ENCODE measurements at places on chromosomes 5 and 9.

DNA sequence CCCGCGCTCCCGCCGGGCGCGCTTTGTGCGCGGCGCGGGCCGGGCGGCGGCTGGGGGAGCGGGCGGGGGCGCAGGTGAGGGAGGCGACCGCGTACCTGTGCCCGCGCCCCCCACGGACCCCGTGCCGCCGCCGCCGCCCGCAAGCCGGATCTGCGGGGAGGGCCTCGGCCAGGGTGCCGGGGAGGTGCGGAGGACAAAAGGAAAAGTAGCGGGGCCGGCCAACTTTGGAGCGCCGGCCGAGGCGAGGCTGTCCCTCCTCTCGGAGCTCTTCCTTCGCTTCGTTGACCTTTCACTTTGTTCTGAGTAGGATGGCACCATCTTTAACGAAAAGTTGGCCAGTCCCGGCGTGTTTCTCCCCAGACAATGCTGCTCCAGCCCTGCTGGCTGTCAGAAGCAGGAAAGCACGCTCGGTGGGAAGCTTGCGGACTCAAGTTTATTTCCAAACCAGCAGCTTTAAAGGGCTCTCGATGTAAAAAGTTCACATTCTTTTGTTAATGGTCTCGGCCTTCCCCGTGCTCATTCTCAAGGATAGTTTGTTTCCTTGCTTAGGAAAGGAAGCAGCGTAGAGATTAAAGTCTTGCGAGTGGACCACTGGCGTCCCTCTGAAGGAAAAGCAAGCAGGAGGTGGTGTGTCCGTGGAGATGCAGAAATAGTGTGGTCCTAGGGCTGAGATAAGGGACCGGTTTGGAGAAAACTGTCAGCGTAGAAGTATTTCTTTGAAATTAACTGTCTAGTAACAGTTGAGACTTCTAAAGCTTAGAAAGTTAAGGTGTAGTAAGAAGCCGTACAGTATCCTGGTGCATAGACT is 639 bp downstream of the EHMT1 start:
- DNase-seq: no peak

DNA sequence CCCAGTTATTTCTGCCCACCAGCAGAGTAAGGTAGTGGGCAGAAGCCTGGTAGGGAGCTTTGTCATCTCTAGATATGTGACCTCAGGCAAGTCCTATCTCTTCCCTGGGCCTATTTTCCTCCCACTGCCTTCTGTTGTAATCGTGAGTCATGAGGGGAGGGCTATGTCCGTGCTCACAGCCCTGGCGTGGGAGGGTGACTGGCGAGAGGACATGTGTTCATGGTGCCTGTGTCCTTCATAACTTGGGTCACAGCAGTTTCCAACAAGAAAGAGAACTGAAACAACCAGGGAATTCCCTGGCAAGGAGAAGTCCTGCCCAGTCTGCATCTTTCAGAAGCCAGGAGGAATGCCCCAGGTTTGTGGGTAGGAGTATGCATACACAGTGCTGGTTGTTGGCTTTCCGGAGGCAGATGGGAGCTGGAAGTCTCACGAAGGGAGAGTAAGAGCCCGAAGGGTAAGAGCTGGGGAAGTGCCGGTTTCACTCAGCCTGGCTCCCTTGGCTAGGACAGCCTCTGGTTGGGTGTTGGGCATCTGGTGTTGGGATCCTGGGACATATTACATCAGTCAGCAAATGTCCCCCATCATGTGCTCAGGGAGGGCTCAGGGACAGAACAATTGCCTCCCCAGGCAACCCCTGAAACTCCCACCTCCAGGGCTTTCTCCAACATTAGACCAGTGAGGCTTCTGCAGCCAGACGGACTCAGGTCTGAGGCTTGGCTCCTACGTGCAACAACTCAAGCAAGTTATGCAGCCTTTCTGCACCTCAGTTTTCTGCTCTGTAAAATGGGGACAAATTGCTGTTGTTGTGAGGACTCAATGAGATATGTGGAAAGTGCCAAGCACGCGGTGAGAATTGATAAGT is 4.3 kb upstream of the TIFAB start:
- DNase-seq: no peak

DNA sequence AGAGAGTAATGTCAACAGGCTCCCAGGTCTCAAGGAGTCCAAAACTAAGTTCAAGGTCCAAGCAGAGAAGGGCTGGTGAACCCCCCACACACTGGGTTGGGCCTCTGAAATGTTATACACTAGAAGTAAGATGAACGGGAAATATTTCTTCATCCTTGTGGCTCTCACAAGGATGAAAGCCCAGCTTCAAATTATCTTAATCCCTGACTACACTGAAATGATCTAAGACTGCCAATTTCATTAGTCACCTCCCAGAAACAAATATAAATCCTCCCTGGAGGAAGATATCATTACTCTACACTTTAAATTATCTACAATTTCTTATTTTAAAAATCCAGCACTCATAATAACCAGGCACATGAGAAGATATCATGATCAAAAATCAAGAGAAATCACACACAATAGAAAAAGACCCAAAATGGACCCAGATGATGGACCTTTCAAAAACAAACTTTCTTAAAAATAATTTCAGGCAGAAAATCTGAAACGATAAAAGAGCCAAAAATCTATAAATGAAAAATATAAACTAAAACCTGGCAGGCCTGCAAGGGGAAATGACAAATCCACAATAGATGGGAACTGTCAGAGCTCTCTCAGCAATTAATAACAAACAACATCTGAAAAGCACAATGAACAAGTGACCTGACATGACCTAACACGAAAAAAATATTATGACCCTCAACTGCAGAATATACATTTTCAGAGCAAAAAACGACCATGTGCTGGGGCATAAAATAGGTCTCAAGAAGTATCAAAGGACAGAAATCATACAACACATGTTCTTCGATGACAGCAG is 117.4 kb downstream of the GPR21 start:
- DNase-seq: no peak

- DNase-seq: no peak
Observed at GRCh38 chr5:38845526-38846378, at the start of gene OSMR. Gene OSMR (plus strand): TSS chr5:38846012. CDS start chr5:38869045, 23,033 bp downstream.

GRCh38 chr9:35232867-35233544 is 71.2 kb downstream of the UNC13B start:
- DNase-seq: no peak

- peak; percentile 90 for DNase-seq
Observed at GRCh38 chr9:96417051-96417586, 1.1 kb downstream of the ZNF367 start.

Measured in stimulated activated CD8-positive, alpha-beta memory T cell treated with anti-CD3 and anti-CD28 coated beads, Interleukin-7, amount 100 ng/mL, for 1 hour (primary cell).